Fibroblast of lung (primary cell): ENCODE measurements at places on chromosomes 7 and 10. TPM values are rescaled to one million over a fixed set of nuclear protein-coding genes. Genes with fewer than 3 reads are reported as not detected.

TAS2R41 gene
- not detected in 2 replicates for total RNA-seq

CDNF gene
- 1.2 and 1.5 TPM in 2 replicates for total RNA-seq

ICA1 gene
- total RNA-seq, result under 0.01 and 0.17 TPM in 2 replicates

RTKN2 gene
- 0.51 and 1.2 TPM in 2 replicates for total RNA-seq

HYAL4 gene
- not detected in 2 replicates for total RNA-seq

HHEX gene
- 3.1 and 3.5 TPM in 2 replicates for total RNA-seq

FAM25G gene
- not detected in 2 replicates for total RNA-seq

VIPR2 gene
- total RNA-seq, result under 0.01 TPM in 1 of 2 replicates, not detected in the other

ARID5B gene
- total RNA-seq, result 120 and 145 TPM in 2 replicates

CHST12 gene
- 1.5 and 3.5 TPM in 2 replicates for total RNA-seq

MMD2 gene
- not detected in 2 replicates for total RNA-seq

SEMA3C gene
- total RNA-seq, result 203 and 310 TPM in 2 replicates

LDB3 gene
- total RNA-seq, result under 0.01 TPM in 2 replicates

FGFBP3 gene
- 0.26 and 0.50 TPM in 2 replicates for total RNA-seq
